ENCODE measurements at places on chromosomes 7 and 10.

DNA sequence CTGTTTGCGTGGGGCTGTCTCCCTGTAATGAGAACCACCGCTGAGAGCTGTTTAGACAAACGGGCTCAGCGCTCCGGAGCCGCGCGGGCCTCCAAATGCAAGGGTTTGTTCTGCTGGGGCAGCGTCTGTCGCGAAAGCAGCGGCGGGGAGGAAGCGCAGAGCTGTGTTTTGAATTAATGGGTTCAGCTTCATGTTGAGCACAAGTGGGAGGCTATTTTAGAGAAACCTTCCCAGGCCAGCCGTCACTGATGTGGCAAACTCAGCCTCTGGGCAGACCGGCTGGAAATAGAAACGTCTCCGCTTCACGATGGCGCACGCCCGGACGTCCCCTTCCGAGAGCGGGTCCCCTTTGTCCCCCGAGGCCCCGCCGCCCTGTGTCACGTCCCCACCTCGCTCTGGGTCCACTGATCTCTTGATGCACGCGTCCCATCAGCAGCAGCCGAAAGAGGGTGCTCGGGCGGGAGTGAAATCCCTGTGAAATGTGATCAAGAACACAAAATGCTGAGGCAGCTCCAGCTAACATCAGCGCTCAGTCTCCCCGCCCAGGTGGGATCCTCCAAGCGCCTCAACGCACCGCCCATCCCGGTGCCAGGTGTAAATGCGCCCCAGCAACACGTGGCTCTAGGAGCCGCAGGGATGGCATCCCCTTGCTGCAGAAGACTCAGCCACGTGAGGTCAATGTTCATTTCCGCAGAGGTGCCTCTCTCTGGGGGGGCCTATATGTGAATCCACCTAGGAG lies 44.9 kb downstream of the BAMBI start:
- DNase-seq: no peak

- DNase-seq: peak; percentile 96
Measured at GRCh38 chr7:106421181-106421762, 136.5 kb upstream of the NAMPT start.

GRCh38 chr10:57362811-57363210 lies 904.9 kb downstream of the IPMK start:
- DNase-seq: no peak

DNA sequence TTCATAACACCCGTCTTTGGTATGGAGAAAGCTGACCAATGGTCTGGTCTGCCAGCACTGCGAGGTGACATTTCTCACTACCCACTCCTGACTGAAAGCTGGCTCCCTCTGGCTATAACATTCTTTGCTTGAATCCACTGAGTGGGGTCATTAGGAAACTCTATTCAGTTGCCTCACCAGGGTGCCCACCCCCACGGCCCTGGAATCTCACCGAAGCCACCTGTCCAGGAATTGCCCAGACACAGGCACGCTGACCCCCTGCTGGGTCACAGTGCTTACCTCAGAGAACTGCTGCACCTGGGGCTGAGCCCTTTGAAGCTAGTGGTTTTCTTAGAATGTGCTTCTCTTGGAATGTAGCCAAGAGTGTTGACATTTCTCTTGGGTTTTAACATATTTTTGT lies 28.6 kb downstream of the HECW1 start:
- no peak for DNase-seq

- DNase-seq: no peak
Measured at GRCh38 chr7:40645197-40645596, 510.4 kb downstream of the SUGCT start.

DNA sequence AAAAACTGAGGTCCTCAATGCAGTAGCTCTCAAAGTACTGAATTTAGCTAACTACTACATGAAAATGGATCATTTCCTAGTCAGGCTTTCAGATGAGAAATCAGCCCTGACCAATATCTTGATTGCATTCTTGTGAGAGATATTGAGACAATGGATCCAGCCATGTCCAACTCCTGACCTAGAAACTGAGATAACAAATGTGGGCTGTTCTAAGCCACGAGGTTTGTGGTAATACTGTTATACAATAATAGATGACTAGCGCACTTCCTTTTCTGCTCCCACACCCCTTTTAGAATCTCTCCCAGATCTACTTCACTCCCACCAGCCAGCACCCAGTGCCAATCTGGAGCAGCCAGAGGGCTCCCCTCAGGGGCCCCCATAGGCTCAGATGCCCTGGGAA lies 209.3 kb upstream of the KMT2E start:
- no peak for DNase-seq

DNA sequence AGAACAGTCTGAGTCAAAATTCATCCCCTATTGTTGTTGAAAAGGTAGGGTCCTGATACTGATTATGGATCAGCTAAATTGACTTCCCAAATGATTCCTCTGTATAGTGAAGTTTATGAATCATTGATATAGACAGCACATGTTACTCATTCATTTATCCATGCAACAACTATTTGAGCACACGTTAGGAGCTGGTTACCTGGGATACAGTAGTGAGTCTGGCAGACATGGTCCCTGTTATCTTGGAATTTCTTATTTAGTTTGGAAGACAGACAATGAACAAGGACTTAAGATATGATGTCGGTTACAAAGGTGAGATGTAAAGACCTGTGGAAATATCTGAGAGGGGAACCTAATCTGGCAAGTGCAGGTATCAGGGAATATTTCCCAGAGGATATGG lies 28.0 kb upstream of the KIAA1217 start:
- no peak for DNase-seq

DNA sequence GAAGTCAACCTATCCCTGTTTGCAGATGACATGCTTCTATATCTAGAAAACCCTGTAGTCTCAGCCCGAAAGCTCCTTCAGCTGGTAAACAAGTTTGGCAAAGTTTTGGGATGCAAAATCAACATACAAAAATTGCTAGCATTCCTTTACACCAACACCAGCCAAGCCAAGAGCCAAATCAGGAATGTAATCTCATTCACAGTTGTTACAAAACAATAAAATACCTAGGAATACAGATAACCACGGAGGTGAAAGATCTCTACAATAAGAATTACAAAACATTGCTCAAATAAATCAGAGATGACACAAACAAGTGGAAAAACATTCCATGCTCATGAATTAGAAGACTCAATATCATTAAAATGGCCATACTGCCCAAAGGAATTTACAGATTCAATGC lies 50.4 kb upstream of the ZNF365 start:
- DNase-seq: no peak

DNA sequence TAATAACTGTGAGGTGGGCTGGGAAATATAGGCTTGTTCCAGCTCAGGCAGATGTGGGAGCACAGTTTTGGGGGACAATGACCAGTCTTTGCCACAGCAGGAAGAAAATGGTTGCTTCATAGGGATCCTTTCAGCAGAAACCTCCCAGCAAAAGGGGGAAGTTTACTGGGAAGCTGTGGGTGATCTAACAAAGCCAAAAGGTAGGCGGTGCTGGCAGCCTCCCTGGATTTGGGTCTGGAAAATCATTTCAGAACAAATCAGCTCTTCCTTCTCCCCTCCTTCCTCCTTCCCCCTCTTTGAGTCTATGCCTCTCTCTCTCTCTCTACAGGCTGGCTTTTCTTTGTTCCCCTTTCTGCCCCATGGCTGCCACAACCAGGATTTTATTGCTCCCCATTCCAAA lies 16.2 kb downstream of the RPS24 start:
- no peak for DNase-seq

DNA sequence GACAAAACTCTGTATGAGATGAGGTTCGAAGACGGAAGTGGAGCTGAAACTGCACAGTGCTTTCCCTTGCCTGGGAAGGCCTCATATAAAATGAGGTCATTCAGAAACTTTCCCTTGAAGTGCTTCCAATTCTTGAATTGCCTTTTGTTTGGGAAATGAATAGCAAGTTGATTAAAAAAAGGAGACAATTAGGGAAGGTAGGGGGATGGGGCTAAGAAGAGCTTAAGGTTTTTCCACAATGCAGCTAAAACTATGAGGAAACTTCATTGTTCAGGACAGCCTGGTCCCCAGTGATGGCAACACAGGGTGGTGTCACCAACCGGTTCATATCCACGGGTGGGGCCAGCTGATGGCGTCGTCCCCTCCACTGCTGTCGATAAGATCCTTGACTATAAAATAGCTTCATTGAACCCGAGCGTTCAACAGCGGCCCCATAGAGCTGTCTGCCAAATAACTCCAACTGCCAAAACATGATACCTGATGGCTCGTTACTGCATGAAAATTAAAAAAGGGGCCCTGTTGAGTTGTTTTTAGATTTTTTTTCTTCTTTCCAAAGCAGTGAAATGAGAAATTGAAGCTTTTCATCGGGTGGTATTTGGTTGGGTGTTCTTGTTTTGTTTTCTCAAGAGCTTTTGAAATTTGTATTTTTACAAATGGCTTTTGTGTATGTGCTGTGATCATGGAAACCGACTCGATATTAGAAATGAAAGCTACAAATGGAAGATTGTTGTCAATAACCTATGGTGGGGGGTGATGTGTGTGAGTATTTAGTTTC lies 2.8 kb upstream of the CELF2 start:
- no peak for DNase-seq

- no peak for DNase-seq
Measured at GRCh38 chr7:147423875-147424274, 1166.7 kb upstream of the C7orf33 start.

DNA sequence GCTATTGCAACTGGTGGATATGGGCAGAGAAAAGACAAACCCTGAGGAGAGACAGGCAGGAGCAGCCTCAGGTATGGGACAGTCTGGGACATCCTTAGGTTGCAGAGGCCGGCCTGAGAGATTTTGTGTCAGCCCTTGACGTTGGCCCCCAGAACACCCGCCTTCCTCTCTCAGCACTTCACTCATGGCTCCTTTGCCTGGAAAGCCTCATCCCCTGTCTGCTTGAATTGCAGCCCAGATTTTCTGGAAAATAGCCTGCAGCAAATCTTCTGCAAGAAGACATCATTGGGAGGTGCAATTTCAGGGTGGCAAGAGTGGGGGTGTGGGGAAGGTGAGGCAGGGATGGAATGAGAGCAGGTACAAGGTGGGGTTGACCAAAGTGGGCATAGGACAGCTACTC lies 2.2 kb upstream of the FRMD4A start:
- DNase-seq: no peak

GRCh38 chr10:15391491-15391890 lies 20.4 kb upstream of the FAM171A1 start:
- DNase-seq: no peak

DNA sequence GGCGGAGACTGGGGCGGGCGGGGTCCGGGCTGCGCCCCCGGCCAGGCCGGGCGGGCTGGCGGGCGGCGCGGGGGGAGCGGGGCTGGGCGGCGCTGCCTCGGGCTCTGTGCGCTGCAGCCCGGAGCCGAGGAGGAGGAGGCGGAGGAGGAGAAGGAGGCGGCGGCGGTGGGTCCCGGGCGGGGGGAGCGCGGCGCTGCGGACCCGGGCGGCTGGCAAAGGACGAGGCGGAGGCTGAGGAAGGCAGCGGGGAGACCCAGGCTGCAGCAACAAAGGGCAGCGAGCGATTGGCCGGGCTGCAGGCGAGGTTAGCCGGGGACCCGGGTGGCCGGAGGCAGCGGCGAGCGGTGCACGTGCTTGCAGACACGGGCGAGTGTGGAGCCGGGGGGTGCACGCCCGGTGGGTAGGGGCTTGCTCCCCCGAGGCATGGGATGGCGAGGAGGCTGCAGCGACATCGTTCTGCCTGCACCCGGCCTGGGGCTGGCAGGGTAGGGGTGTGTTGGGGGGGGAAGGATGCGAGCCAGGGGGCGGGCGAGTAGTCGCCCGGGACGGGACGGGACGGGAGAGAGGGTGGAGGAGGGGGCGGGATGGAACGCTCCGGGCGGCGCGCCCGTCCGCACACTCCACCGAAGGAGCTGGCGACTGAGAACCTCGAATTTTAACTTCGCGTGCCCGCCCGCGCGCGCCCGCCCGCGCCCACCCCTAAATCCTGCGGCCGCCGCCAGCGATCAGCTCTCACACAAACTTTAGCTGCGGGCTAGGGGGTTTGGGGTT lies 844 bp upstream of the KAT6B start:
- DNase-seq: no peak

DNA sequence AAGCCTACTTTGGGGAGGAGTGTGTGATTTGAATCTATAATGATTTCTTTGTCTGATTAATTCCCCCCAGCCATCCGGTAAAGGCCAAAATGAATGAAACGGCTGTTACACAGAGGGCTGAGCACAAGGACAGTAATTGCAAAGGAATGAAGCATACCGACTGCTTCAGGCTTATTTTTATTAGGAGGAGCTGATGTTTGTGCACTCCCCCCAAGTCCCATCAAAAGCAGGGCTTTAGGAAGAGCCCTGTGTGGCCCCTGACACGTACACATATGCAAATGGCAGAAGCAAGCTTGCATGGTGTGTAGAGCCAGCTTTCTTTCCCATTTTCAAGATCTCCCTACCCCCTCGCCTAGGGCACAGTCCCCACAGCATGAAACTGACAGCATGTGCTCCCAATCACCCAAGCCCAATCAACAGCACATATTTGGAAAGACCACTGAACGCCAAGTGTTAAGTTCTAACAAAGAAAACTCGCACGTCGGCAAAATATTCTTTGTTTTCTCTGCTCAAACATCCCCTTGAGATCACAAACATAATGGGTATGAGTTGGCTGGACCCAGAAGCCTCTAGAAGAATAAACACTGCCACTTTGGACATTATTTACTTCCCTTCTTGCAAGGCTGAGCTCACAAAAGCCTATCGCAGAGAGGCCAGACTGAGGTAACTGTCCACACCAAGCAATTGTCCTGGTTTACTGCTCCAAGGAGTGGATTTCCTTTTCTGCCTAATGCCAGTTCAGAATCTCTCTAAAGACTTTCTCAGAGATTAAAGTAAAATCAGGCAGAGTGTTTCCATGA lies 143.0 kb downstream of the CUBN start:
- DNase-seq: no peak

- no peak for DNase-seq
Measured at GRCh38 chr10:60350400-60350799, 39.3 kb downstream of the ANK3 start.

- no peak for DNase-seq
Measured at GRCh38 chr7:132825932-132826835, 249.9 kb upstream of the PLXNA4 start.

- no peak for DNase-seq
Measured at GRCh38 chr10:118277871-118278270, 64.3 kb downstream of the FAM204A start.

DNA sequence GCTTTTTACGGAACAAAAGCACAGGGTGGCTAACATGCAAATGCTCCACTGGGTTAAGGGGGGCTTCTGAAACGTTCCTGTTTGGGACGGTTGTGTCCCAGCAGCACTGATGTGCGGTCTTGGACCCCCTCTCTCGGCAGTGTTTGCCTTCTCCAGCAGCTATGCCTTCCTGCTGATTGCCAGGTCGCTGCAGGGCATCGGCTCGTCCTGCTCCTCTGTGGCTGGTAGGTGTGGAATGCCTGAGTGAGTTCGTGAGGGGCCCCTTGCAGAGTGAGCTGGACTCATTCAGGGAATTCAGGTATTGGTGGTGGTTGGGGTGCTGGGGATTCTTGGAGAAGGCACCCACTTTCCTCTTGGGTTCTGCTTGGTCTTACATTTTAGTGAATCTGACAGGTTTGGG lies 13.0 kb downstream of the SLC18A2 start:
- DNase-seq: no peak

GRCh38 chr7:127034186-127034806 lies 218.4 kb downstream of the GRM8 start:
- DNase-seq: no peak

- no peak for DNase-seq
Measured at GRCh38 chr7:111735661-111736551, 173.6 kb upstream of the IMMP2L start.

GRCh38 chr7:139610595-139610994 lies 87.1 kb downstream of the CLEC2L start:
- DNase-seq: no peak

Measured in AG09319 (cell line).